Stimulated activated CD4-positive, alpha-beta T cell treated with anti-CD3 and anti-CD28 coated beads, Interleukin-1b, Interleukin-23, amount 100 ng/mL, for 1 hour (primary cell): ENCODE measurements at places on chromosomes 3 and 15.

GRCh38 chr3:33170531-33170930 lies 48.1 kb downstream of the SUSD5 start:
- DNase-seq, result no peak

DNA sequence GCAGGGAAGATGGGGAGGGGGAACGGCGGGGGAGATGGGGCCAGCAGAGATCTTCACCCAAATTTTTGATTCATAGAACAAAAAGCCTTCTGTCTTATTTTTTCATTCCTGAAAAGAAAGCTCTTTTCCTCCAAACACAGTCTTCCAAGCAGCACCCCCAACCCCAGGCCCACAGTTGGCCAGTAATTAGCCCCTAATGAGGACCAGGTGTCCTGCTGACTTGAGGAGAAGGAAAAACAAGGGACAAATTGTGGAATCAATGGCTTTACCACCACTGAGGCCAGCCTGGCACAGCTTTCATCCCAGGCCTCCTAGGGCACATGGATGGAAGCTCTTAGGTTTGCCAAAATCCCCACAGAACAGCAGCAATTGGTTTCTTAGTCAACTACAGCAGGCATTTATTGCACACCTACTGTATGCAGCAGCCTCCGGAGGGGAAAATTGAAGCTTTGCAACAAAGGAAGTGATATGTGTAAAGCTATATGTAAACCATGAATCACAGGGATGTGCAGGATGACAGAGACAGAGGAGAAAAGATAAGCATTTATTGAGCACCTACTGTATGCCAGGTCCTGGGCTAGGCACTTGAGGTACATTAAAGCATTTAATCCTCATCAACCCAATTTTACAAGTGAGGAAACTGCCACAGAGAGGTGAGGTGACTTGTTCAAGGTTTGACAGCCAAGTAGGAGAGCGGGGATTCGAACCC lies 199.5 kb downstream of the TBC1D2B start:
- no peak for DNase-seq

GRCh38 chr3:33437556-33438283 lies 2.5 kb downstream of the UBP1 start:
- DNase-seq, result no peak

- no peak for DNase-seq
Observed at GRCh38 chr3:122697952-122698620, 17.4 kb downstream of the PARP14 start.

DNA sequence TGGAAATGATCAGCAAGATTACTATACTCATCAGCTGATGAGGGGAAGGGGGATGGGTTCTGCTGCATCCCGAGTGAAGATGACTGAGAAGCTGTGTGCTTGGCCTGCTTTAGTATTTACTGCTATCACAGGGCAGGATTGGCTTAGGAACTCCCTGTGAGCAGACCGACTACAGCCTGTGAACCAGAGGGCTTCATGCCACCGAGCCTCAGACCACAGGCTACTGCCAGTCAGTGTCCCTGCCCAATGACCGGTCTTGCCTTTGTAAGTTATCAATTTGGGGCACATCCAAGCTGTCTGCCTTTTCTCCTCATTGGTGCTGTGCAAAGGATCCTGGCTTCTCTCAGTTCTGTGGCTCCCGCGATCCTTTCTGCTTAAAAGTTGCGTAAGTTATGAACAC lies 71.5 kb downstream of the PDCD6IP start:
- DNase-seq, result no peak

- no peak for DNase-seq
Observed at GRCh38 chr3:6578526-6578925, 282.4 kb upstream of the GRM7 start.

GRCh38 chr15:57216288-57216687 lies 160.0 kb upstream of the CGNL1 start:
- no peak for DNase-seq

GRCh38 chr3:50078622-50079021 lies 10.1 kb upstream of the RBM5 start:
- DNase-seq, result no peak
